Heart right ventricle (tissue), 16 donors: ENCODE measurements at places on chromosomes 13 and 19. TPM values are rescaled to one million over a fixed set of nuclear protein-coding genes. Genes with fewer than 3 reads are reported as not detected.

Gene ZNF20
- total RNA-seq = 1.1 TPM

Gene PSPN
- total RNA-seq = 0.79 TPM

Gene QPCTL
- total RNA-seq = 2.9 TPM

Gene RPL13A
- 1,171 TPM for total RNA-seq

Gene SSC5D
- 2.0 TPM for total RNA-seq

Gene ACER1
- total RNA-seq = not detected

Gene ANGPTL8
- not detected for total RNA-seq

Gene FCAR
- total RNA-seq = not detected

Gene GPR18
- not detected for total RNA-seq

Gene GRWD1
- 15.0 TPM for total RNA-seq

Gene RFC3
- 5.3 TPM for total RNA-seq

Gene KLK12
- not detected for total RNA-seq

Gene CPB2
- not detected for total RNA-seq

Gene DMAC2
- total RNA-seq = 139 TPM

Gene CD37
- 3.0 TPM for total RNA-seq

Gene MAB21L1
- total RNA-seq = 0.45 TPM

Gene FUT6
- not detected for total RNA-seq

Gene TNFSF13B
- total RNA-seq = 1.4 TPM

Gene ZNF358
- total RNA-seq = 77.8 TPM

Gene NCR1
- 0.60 TPM for total RNA-seq

Gene APC2
- total RNA-seq = not detected

Gene SLC27A1
- total RNA-seq = 42.5 TPM

Gene APOC4
- total RNA-seq = not detected

Gene CRLF1
- total RNA-seq = 3.2 TPM
